Glomerular endothelial cell (primary cell): ENCODE measurements at places on chromosomes 12 and 14. TPM values are rescaled to one million over a fixed set of nuclear protein-coding genes. Genes with fewer than 3 reads are reported as not detected.
A peak's percentile ranks its signal among the peaks of the same experiment; 100 is the strongest.

DNA sequence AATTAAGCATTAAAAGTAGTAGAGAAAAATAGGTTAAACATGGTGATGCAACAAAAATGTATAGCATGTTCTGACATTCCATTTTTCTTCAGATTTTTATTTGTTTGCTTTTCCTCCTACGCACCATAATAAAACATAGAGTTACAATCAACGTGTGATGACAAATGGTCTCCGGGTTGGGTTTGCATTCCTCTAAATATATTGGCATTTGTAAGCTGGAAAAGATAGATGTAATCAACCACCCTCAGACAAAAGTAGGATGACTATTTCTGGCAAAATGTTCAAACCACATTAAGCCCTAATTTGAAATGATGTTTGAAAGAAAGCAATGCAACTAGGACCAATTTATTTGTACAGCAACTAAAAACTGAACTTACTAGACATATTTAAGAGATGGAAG is 58.4 kb downstream of the SLC25A21 start:
- DNase-seq: no peak

Gene MAP4K5
- total RNA-seq: 113 and 155 TPM in 2 replicates

- DNase-seq: peak; percentile 23
These were observed 172.3 kb upstream of the ATXN7L3B start for GRCh38 chr12:74365178-74365964.

DNA sequence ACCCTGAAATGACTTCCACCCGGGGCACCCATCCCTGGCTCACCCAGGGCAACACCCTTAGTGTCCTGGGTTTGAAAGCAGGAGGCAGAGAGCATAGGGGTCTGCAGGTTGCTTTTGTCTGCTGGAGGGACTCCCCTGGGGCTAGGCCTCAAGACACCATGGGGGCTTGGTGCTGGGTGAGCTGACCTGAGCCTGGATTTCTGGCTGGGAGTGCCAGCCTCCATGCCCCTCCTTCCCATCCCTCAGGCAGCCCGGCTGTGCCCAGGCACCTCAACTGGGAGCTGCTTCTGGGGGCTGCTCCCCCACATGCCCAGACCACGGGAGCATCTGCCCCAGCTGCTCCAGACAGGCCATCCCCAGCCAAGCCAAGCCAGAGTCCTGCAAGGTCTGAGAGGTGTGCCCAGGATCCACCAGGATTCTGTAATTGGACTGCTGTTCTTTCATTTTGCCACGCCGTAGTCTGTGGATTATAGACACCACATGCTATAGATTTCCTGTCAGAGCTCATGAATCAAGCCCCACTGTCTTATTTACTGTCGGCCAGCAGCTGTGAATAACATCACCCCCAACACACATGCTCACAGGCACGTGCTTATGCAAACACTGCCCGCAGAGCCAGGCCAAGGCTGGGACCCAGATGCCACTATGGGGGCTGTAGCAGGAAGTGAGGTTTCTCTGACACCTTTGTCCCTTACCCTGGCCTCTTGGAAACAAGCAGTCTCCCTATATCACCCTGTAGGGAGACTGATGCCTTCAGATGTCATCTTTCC is 29.4 kb upstream of the ESRRB start:
- no peak for DNase-seq

DNA sequence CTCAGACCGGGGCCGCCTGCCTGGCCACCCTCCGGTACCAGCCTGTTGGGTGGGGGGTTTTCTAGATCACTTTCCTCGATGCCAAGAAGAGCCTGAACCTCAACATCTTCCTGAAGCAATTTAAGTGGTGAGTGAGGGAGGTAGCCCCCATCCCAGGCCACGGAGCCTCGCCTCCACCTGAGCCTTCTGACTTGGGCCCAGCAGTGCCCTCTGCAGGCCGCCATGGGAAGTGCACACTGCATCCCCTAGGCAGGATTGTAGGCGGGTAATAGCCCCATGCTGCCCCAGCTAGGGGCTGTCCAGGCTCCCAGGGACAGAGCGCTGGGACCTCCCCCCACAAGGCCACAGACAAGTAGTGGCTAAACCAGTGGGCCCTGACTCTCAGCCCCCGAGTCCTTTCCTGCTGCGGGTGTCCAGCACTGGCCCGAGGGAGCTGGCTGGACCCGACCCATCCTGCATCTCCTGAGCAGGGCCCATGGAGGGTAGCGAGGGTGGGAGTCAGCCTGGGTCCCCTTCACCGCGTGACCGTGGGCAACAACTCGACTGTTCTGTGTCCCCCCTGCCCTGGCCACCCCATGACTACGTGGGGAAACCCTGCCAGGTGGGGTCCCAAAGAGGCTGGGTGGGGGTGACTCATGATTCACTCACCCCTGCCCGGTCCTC is 15.3 kb upstream of the ADSS1 start:
- peak; percentile 5 for DNase-seq

- DNase-seq: no peak
These were observed 329.8 kb upstream of the SFSWAP start for GRCh38 chr12:131380965-131381705.

DNA sequence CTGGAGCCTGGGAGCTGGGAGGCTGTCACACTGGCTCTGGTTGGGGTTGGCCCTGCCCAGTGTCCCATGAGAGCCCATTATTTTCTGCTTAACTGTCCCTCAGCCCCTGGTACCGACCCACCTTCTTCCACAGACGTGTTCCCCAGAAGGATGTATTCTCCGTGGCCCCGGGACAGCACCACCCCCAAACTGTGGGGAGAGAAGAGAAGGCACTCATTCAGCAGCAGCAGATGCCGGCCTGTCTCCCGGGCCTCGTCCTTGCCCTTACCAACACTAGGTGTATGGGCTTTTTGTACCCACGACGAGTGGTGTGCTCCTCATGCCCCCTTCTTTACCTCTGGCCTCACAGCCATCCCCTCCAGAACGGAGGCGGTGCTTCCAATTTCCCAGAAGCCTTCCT is 38.1 kb downstream of the LRTM2 start:
- DNase-seq: no peak

Gene BMAL2
- total RNA-seq: 30.1 and 33.3 TPM in 2 replicates

GRCh38 chr14:99685596-99685995 is 1.5 kb downstream of the CYP46A1 start:
- no peak for DNase-seq

- no peak for DNase-seq
These were observed 293.4 kb downstream of the NPAS3 start for GRCh38 chr14:33232031-33232430.

GRCh38 chr12:5976711-5977110 is 31.7 kb upstream of the ANO2 start:
- DNase-seq: no peak

Gene POTEG
- not detected in 2 replicates for total RNA-seq

DNA sequence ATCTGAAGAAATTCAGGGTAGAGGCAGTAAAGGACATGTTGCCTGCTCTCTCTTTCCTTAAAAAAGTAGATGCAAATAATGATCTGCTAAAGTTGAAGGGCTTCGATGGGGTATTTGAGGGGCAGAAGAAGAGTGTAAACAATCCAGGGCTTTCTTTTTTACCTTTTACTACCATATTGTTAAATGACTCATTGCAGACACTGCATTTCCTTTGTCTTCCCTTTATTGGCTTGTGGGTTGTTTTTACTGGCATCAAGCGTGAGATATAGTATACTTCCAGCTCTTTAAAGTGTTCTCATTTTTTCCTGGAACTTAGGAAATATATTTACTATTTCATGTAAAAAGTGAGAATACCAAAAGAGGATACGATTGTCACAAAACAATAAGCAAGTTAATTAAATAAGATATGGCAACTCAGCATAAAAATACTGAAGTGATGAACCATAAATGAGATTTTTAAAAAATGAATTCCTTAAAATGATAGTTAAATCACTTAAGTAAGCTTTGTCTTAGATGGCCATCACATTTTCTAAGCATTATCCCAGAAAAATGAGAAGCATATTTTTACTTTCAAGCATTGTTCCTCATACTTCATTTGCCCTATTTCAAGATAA is 72.3 kb upstream of the KRAS start:
- DNase-seq: no peak

GRCh38 chr12:89732522-89732921 is 23.9 kb upstream of the ATP2B1 start:
- DNase-seq: no peak

Gene GALNT9
- total RNA-seq: 0.35 TPM in 1 of 2 replicates, not detected in the other

Gene TAS2R30
- total RNA-seq: 0.73 and 3.5 TPM in 2 replicates

GRCh38 chr14:32017587-32017986 is 59.5 kb upstream of the ARHGAP5 start:
- DNase-seq: no peak

Gene TMPRSS12
- not detected in 2 replicates for total RNA-seq
